Heart right ventricle (tissue), 16 donors: ENCODE measurements at places on chromosomes 2 and 18. TPM values are rescaled to one million over a fixed set of nuclear protein-coding genes. Genes with fewer than 3 reads are reported as not detected.

CNGA3 gene
- not detected for total RNA-seq

DNA sequence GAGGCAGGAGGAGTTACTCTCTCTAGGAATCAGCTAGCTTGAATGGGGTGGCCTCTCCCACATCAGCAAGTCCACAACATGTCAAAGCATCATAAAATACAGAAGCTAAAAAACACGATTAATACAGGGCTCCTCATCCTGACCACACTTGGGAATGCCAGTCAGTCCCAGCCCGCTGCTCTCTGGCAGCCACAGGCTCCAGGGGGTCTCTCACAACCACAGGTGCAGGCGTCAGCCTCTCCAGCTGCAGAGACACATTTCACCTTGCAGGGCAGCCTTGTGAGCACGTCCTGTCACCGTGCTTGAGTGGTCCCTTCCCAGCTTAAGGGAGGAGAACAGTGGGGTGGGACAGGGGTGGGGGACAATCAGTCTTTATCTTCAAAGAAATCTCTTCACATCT lies 137.4 kb upstream of the SH3BP4 start:
- H3K27me3 ChIP-seq = no peaks in the 10 kb centered on the region
- H3K27ac ChIP-seq = no peak overlapping the region
- peaks cover 4% of the 10 kb centered on the region for H3K4me1 ChIP-seq
- no peak overlapping the region for H3K4me3 ChIP-seq
- DNase-seq = no peak
- no peaks in the 10 kb centered on the region for H3K36me3 ChIP-seq

DNA sequence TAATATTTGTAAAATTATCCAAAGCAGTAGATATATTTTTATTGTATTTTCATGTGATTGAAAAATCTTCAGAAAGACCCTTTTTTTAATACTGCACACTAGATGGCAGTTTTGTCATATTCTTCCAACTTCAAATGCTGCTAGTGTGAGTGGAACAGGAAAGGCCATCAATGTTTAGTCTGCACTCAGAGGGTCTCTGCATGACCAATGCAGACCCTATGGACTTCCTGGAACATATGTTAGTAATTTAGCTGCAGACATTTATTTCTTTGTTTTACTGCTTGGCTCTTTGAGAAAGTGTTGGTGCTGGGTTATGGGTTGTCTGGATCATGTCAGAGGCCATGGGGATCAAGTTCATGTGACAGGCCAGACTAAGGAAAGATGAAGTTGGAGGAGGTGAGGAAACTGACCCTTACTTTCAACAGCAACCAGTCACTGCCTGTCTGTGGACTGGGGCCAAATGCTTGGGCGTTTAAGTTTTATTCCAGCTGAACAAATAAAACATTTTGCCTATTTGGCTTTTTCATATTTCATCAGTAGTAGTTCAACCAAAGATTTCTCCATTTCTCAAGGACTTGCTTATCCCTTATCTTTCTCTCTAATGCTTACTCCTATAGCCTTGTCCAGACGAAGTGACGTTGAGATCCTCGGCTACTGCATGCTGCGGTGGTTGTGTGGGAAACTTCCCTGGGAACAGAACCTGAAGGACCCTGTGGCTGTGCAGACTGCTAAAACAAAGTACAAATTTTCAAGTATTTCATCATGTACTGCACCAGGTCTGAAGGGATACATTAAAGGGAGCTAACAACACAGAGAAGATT lies 84.8 kb downstream of the VRK2 start:
- H3K27ac ChIP-seq = no peak overlapping the region
- H3K4me1 ChIP-seq = peaks cover 25% of the 10 kb centered on the region
- peak; percentile 16 for DNase-seq
- H3K27me3 ChIP-seq = no peaks in the 10 kb centered on the region

DNA sequence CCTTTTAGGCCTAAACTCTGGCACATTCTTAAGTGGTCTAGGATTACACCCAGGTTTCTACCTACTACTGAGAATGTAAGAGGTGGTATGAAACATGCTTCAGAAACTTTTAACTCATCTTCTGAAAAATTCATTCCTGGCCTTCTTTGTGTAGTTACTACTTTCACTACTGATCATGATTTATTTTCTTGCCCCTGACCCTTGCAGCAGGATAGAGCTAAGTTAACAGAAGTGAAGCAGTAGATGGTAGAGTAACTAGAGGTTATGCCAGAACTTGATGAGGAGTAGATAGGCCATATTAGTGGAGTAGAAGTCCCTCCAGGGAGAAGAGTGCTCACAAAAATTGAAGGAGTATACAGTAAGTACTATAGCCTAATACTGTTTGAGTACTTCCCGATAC lies 75.5 kb upstream of the MSTN start:
- H3K36me3 ChIP-seq = no peaks in the 10 kb centered on the region
- no peaks in the 10 kb centered on the region for H3K27me3 ChIP-seq
- no peak for DNase-seq
- no peaks in the 10 kb centered on the region for H3K4me1 ChIP-seq
- H3K27ac ChIP-seq = no peak overlapping the region

DNA sequence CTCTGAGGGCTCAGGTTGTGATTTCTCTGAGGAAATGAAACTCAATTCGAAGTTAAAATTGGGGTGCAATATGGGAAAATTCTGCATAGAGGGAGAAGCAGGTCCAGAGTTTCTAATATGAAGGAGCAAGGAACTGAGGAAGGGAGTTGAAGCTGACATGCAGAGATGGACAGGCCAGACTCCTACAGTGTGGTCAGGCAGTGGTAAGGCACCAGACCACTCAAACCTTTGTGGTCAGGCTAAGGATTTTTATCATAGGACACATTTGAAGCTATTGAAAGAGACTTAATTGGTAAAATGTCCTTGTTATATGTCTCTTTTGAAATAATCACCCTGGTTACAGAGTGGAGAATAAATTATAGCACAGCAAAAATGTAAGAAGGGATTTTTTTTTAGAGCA lies 1074.8 kb upstream of the CDH2 start:
- H3K4me3 ChIP-seq = no peak overlapping the region
- no peaks in the 10 kb centered on the region for H3K36me3 ChIP-seq
- H3K27ac ChIP-seq = no peak overlapping the region
- no peak for DNase-seq
- no peaks in the 10 kb centered on the region for H3K27me3 ChIP-seq

DNA sequence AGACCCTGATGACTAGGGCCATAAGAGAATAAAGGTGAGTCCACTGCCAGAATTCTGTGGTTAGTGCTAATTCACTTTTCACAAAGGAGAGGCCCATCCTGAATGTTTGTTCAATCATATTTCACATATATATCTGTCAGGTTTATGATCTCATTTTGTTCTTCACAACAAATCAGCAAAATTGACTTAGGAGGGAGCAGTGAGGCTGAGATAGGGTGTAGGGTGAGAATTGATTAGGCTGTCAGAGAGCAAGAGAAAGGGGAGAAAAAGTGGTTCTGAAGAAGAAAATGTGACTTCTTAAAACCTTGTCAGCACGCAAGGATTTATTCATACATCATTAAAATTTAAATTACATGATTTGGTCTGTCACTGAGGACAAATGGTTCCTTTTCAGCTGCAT lies 117.7 kb downstream of the FHOD3 start:
- no peak for DNase-seq
- H3K4me1 ChIP-seq = peaks cover 18% of the 10 kb centered on the region
- no peaks in the 10 kb centered on the region for H3K27me3 ChIP-seq
- peak overlapping the region; percentile 4 for H3K27ac ChIP-seq
- H3K4me3 ChIP-seq = no peak overlapping the region
- no peaks in the 10 kb centered on the region for H3K36me3 ChIP-seq

SLC25A12 gene
- 135 TPM for total RNA-seq

DNA sequence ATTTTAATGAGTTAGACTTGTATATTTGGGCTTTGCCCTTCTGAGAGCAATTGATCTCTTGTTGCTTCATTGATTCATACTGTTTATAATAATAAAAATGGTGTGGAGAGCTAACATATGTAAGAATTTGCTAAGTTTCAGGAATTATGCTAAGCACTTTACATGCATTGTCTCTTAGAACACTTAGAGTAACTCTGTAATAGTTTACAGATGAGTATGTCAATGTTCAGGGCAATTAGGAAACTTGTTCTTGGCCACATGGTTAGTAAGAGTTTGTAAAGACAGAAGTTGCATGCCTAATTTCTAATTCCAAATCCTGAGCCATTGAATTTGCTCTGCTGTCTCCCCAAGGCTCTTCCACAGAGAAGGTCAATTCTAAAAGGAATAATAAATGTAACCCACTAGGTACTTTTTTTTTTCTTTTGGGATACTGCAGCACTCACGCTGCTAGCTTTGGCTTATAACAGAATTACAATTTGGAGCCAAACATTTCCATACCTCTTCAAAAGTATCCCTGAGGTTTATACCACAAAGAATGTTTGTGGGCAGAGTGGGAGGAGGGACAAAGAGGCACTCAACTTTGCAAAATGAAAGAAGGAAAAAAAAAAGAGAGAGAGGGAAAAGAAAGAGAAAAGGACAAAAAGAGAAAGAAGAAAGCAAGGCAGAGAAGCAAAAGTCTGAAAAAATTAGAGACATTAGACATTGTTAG lies 232.4 kb downstream of the CALCRL start:
- H3K36me3 ChIP-seq = no peaks in the 10 kb centered on the region
- no peak for DNase-seq
- no peak overlapping the region for H3K4me3 ChIP-seq
- no peak overlapping the region for H3K27ac ChIP-seq
- H3K27me3 ChIP-seq = no peaks in the 10 kb centered on the region
- H3K4me1 ChIP-seq = no peaks in the 10 kb centered on the region

DNA sequence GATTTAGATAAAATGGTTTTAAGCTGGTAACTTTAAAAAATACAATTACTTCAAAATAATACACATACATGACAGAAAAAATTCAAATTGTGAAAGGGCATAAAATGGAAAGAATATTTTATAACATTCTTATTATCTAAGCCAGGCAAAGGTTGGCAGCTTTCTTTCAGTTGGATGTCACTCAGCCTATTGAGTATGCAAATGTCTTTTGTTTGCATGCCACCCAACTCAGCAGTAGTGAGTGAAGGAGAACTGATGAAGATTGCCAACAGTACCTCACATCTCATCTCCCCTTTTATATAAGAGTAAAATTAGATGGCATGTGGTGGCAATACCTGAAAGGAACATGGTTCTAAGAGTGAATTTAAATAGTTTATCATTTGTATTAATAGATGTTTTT lies 24.8 kb downstream of the BMPR2 start:
- DNase-seq = no peak
- H3K4me3 ChIP-seq = no peak overlapping the region
- H3K4me1 ChIP-seq = peaks cover 40% of the 10 kb centered on the region
- H3K36me3 ChIP-seq = peaks cover 3% of the 10 kb centered on the region
- H3K27ac ChIP-seq = no peak overlapping the region

KRTCAP3 gene
- total RNA-seq = not detected

ZNF519 gene
- 2.5 TPM for total RNA-seq
